ENCODE measurements at places on chromosomes 4 and X.

GRCh38 chr4:154660052-154660451, 47.6 kb upstream of the FGG start:
- no peak for DNase-seq

DNA sequence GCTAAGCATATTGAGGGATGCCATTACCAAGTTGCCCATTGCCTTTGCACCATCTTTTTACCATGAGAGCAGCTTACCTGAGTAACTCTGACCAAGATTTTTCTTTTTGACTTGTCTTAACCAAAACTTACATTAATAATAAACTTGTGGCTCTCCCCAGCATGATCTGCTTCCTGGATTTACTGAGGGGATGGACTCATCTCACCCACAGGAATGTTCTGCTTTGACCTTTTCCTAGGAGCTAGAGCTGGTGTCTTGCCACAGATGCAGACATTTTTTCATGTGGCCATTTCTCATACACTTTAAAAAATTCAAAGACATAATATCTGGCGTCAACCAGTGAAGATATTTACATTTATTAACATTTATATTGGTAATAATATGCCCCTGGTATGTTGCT, 79.2 kb upstream of the EFHC2 start:
- no peak for DNase-seq

DNA sequence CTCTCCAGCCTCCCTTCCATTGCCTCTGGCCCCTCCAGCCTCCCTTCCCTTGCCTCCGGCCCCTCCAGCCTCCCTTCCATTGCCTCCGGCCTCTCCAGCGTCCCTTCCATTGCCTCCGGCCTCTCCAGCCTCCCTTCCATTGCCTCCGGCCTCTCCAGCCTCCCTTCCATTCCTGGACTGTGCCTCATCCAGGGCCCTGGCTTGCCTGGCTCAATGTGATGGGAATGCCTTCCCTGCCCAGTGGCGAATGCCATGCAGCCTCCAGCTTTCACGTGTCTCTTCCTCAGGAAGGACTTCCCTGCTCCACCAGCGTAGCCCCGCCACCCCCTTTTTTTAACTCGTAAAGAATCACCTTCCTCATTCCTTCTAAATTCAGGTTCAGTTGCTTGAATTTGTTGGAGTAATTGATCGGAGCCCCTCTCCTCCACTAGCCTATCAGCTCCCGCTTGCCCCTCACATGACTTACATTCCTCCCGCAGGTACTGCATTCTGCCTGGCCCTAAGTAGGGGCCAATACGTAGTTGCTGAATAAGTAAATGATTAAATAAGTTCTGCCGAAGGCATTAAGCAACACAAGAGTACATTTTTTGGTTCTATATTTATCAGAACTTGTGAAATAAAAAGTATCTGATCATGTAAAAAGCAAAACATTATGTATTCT, 30.3 kb downstream of the SORBS2 start:
- DNase-seq: no peak

DNA sequence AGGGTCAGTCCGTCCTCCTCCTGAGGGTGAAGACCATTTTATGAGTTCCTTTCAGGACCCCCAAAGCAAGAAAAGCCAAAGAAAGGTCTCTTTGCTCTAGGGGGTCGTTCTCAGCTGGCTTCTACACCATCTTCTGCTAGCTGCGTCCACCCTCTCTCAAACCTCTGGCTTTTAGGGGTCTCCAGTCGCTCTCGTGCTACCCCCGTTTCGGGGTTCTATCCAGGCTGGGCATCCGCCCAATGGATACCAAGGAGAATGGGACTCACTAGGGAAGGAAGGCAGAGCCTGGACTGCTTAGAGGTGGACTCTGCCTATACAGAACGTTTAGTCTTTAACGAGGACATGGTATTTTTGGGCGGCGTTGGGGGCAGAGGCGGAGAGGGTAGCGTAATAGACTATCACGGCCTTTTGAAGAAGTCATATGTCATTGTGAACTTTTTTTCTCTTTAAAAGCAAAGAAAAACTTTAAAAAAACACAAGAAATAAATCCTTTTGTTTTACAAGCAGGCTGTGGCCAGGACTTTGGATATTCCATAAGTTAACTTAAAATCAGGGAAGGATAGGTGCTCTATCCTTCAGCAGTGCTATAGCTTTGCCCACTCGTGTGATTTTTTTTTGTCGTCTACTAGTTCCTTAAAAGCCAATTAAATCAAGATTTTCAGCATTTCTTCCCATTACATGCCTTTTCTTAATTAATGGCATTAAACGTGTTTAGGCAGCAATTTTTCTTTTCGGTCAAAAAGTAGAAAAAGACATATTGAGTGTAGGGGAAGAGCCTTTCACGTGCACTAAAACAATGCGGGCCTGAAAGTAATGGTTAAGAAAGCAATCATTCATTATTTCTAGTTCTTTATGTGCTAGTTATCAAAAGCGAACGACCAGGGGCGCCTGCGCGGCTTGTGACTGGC, 7.2 kb upstream of the PITX2 start:
- DNase-seq: no peak

DNA sequence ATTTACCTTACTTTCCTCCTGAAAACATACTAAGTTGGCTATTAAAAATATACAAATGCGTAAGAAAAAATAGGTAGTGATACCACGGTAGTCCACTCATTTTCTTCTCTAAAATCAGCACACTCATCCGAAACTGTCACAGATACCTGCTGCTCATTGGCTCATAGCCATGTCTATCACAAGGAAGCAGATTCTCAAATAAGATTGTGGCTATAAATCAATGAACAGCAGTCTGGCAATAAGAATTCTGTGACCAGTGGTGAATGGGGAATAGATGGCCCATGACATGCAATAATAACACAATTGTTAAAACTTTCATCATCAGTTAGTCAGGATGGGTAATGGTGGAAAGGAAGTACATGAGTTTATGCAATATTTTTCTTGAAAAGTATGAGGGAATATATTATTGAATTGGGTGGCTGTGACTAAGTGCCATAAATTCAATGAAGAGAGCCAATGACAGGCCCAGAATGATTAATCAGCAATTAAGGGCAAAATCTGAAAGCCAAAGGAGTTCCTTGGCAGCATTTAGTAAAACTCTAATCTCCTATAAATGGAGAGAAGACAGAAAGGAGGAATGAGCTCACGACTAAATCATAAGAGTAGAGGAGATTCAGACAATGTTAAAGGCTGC, 202.3 kb upstream of the NEIL3 start:
- no peak for DNase-seq

DNA sequence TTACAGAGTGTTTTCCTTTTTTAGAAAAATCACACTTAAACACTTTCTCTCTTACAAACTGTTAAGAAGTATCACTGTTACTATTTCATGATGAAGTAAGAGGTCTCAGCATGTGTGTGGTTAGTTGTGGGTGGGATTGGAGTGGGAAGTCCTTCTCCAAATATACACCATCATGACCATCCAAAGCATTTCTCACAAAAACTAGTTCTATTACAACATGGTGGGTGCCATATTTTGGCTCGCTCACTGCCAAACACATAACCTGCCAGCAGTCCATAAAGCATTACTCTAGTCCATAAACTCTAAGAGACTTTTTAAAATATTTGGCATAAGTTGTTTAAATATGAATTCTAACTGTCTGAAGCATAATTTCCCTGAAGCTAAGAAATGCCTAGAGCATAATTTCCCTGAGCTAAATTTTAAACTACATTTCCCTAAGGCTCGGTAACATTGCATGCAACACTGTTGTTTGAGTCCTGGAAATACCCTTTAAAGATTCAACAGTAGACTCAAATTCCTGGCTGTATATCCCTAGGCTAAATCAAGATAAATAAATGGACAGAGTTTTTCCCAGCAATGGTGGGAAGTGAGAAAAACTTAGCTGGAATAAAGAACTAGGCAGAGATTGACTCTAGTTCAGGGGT, 415.0 kb upstream of the INTU start:
- no peak for DNase-seq
